ENCODE measurements at places on chromosomes 11 and 22. TPM values are rescaled to one million over a fixed set of nuclear protein-coding genes. Genes with fewer than 3 reads are reported as not detected.
A peak's percentile ranks its signal among the peaks of the same experiment; 100 is the strongest.

DNA sequence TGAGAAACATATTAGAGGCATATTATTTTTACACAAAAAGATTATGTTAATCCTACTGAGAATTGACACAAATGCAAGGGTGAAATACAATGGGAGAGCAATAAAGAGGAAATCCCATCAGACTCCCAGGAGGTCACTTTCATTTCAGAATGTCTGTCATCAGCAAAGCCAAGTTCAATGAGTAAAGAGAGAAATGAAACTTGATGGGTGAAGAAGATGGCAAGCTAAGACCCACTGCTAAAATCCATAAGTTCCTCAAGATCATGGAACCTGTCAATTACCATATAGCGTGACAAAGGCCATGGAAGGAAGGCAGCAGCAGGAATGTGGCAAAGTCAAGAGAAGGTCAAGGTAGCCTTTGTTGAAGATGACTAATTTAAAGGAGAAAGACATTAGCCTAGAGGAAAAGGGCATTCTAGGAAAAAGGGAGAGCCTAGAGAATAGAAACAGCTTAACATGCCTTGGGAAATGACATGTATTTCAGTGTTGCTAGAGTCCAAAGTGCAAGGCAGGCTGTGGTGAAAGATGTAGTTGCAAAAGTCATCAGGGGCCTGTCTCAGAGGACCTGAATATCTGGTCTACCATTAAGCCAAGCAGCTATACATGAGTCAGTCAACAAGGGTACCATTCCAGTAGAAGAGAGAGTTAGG lies 43.1 kb downstream of the FAM168A start:
- DNase-seq = no peak

- no peak for DNase-seq
Observed at GRCh38 chr11:32366666-32367065, 68.7 kb downstream of the WT1 start.

GRCh38 chr11:1569251-1569780 lies 2.8 kb downstream of the DUSP8 start:
- peak; percentile 84 for DNase-seq

The PIWIL4 gene
- 11.5 TPM for total RNA-seq

GRCh38 chr22:50171319-50171964 lies 911 bp downstream of the PANX2 start:
- no peak for DNase-seq

DNA sequence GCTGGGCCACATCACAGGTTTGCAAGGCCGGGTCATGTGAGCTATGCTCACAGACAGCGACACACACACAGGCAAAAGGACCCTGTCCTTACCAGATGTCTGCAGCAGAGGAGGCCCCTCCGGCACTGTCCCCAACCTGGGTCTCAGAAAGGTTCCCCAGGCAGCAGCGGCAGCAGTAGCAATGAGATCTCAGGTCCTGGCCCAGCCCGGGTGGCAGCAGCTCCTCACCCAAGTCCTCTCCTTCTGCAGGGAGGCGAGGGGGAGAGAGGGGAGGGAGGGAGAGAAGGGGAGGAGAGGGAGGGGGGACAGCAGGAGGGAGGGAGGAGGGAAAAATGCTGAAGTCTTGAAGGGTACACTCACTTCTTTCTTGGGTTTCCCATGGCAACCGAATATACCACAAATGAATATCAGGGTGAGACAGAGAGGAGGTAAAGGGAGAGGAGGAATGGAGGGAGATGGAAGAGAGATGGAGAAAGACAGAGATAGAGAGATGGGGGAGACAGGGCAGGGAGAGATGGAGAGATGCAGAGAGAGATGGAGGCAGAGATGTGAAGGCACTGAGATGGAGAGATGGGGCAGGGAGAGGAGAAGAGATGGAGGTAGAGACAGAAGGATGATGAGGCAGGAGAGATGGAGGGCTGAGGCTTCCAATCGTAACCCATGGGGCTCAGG lies 9.5 kb downstream of the ELFN2 start:
- DNase-seq = no peak

- peak; percentile 57 for DNase-seq
Observed at GRCh38 chr22:22666307-22667091, 22.1 kb downstream of the GGTLC2 start.

The SYCE3 gene
- total RNA-seq = not detected

- DNase-seq = no peak
Observed at GRCh38 chr11:73013021-73013420, 129.1 kb downstream of the FCHSD2 start.

- no peak for DNase-seq
Observed at GRCh38 chr11:100739666-100740065, 52.6 kb downstream of the ARHGAP42 start.

The CALCA gene
- not detected for total RNA-seq

GRCh38 chr11:110242188-110242587 lies 54.2 kb downstream of the RDX start:
- DNase-seq = no peak

The BIK gene
- total RNA-seq = 28.3 TPM

The C11orf97 gene
- total RNA-seq = not detected

DNA sequence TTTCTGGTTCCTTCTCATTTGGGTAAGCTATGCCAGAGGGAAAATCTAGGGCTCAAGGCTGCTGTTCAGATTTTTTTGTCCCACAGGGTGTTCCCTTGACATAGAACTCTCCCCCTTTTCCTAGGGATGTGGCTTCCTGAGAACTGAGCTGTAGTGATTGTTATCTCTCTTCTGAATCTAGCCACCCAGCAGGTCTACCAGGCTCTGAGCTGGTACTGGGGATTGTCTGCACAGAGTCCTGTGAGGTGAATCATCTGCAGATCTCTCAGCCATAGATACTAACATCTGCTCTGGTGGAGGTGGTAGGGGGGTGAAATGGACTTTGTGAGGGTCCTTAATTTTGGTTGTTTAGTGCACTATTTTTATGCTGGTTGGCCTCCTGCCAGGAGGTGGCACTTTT lies 167.3 kb upstream of the PGR start:
- no peak for DNase-seq

GRCh38 chr11:115990004-115990447 lies 485.8 kb upstream of the CADM1 start:
- peak; percentile 43 for DNase-seq

- peak; percentile 60 for DNase-seq
Observed at GRCh38 chr11:73384872-73385689, 8.9 kb downstream of the RELT start.

The CLMP gene
- 4.7 TPM for total RNA-seq

DNA sequence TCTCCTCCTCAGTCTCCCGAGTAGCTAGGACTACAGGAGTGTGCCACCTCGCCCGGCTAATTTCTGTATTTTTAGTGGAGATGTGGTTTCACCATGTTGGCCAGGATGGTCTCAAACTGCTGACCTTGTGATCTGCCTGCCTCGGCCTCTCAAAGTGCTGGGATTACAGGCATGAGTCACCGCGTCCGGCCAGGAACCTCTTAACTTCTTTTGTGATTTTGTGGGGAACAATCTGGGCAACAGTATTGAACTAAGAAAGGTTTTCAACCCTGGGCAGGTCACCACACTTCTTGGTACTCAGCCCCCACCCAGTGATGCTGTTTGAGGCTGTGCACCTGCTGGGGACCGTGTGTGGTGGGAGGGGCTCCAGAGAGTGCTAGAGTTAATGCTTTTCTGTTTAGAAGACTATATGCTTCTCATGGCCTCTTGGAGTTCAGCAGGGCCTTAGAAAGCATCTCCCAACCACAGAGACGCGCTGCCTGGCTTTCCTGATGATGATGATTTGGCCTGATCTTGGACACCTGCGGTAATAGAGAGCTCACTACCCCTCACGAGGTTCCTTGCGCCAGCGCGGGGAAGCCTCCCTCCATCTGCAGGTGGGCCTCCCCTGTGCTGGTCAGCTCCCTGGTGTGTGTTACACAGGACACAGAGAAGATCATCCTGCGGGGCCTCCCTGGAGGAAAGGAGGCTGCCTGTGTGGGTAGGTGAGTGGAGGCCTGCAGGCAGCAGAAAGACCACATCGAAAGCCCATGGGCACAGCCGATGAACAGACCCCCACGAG lies 1.2 kb downstream of the DENND6B start:
- DNase-seq = peak; percentile 50

DNA sequence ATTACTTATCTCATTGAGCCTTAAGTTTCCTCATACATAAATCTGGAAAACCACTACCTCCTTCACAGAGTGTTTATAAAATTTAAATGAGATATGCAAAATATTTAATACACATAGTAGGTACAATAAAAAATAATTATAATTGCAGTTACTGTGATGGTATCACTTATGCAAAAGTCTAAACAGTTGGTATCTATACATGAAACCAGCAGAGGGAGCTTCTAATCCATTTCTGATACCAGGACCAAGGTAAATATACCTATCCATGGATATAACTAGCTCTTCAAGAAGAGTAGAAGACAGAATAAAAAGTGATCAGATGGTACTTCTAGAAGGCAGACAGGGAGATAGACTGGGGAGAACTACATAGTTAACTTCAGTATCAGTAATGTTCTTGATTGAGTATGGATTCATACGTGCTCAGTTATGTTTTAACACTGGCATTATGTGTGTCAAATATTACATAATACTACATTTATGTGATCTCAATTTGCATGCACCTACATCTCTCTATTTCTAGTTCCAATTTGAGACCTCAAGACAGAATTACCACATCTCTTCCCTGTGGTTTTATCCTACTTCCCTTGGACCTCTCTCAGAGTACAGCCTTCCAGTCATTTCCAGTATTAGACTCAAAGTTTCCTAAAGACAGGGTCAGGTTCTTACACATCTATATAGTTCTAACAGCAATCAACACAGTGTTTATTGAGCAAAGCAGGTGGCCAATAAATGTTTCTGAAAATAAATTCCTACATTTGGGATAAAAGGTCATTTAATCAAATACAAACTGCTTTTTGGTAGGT lies 13.7 kb upstream of the TSG101 start:
- DNase-seq = no peak

- peak; percentile 55 for DNase-seq
Observed at GRCh38 chr22:20128902-20129746, 2.5 kb upstream of the ZDHHC8 start.

The RIMBP3C gene
- total RNA-seq = not detected

The LUZP2 gene
- total RNA-seq = 5.6 TPM

The CHST1 gene
- 2.8 TPM for total RNA-seq

DNA sequence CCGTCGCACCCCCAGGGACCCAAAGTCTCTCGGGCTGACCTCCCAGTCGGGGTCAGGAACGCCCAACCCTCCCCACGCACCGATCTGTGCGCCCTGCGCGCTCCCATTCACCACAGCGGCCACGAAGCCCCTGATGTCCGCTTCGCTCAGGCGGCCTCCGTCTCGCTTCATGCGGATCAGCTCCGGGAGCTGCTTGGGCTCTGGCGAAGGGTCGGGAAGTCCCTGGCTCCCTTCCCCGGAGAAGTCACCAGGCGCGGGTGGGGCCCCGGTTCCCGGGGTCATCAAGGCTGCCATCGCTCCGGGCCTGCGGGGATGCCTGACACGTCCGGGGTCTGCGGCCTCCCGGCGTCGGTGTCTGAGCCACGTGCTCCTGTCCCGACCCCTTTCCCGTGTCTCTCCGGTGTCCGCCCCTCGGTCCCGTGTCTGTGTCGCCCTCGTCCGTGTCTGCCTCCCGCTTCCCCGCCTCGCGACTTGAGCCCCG lies 356 bp downstream of the TYMP start:
- DNase-seq = no peak

GRCh38 chr11:33657757-33658156 lies 42.9 kb downstream of the C11orf91 start:
- DNase-seq = no peak

- DNase-seq = no peak
Observed at GRCh38 chr22:48781868-48782267, 1045.8 kb downstream of the BRD1 start.

- DNase-seq = peak; percentile 71
Observed at GRCh38 chr22:39316440-39317083, 2.9 kb downstream of the RPL3 start.

DNA sequence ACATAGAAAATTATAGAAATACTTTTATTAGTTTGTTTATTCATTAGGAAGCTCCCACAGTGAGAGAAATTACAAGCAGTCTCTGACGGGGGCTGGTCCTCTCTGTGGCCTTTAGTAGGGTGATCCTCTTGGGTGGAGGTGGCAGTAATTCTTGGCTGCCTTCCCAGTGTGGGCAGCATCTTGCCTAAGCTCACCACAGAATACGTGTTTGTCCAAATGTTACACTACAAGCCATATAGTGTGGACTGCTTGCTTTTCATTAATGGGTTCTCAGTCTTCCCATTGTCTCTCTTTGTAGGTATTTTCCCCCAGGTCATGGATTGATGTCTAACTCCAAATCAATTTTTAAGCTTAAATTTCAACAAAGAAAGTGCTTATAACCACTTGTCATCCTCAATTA lies 43.3 kb downstream of the ENDOD1 start:
- DNase-seq = peak; percentile 69
